Posterior cingulate gyrus (tissue), 11 donors: ENCODE measurements at places on chromosomes 3 and 15.
A peak's percentile ranks its signal among the peaks of the same experiment; 100 is the strongest.

- no peak for DNase-seq
These were observed 369.7 kb upstream of the PROK2 start for GRCh38 chr3:72154391-72155335.

- peak; percentile 74 for DNase-seq
These were observed 15.2 kb downstream of the GABRA5 start for GRCh38 chr15:26882112-26882511.

GRCh38 chr3:73966733-73967132 lies 342.0 kb upstream of the PDZRN3 start:
- no peak for DNase-seq

DNA sequence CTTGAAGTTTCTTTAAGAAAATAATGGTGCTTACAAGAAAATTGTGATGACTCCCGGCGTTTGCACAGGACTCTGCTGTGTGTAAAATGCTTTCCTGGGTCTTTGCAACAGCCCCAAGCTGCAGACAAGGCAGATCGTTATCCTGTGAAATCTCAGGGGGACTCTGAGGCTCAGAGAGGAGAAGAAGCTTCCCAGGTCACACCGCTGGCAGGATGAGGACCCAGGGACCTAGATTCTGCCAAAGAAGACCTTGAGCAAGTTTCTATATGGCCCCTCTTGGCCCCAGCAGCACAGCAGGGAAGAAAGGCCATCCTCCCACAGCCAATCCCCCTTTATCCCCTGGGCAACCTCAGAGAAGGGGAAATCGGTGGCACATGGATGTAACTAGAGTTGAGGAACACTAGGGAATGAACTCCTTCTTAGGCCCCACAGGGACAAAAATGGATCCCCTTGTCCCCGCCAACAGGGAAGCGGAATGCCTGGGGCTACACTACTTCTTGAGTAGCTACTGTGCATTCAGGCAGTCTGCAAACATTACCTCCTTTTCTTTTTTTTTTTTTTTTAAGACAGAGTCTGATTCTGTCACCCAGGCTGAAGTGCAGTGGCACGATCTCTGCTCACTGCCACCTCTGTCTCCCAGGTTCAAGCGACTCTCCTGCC lies 72.8 kb downstream of the CPN2 start:
- no peak for DNase-seq

- no peak for DNase-seq
These were observed 40.2 kb upstream of the WDR5B start for GRCh38 chr3:122456074-122456473.

DNA sequence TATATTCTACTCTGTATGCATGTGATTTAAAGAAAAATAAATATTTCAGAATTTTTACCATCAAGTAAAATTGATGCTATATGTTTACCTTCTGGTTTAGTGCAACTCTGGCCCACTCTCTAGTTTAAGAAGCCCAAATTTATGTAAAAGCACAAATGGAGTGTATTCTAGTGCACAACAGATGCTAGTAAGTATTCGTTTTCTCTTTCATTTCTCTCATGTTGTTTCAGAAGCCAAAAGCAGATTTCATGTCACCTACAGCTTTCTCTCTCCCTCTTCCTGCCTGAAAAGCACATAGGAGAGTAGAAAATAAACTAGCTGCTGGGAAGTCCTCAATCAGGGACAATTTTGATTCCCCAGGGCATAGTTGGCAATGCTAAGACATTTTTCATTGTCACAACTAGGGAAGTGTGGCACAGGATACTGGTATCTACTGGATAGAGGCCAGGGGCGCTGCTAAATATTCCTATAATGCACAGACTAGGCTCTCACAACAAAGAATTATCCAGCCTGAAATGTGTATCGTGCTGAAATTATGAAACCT lies 147.4 kb upstream of the ARHGEF26 start:
- no peak for DNase-seq

DNA sequence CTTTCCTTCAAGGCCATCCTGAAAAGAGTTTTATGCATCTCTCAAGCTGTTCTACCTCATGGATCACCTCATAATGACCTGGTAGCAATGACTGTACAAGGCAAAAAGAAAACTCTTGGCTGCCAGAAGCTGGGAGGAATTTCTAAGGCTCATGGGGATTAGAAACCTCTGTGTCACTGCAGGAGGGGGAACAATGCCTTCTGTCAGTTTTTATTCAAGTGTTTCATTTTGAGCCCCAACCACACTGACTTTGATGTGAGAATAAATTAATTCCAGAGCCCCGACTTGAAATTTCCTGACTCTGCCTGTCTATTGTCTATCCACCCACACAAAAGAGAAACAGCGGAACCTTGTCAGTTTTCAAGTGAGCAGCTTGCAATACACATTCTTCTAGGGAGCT lies 58.7 kb upstream of the MRPL3 start:
- no peak for DNase-seq

DNA sequence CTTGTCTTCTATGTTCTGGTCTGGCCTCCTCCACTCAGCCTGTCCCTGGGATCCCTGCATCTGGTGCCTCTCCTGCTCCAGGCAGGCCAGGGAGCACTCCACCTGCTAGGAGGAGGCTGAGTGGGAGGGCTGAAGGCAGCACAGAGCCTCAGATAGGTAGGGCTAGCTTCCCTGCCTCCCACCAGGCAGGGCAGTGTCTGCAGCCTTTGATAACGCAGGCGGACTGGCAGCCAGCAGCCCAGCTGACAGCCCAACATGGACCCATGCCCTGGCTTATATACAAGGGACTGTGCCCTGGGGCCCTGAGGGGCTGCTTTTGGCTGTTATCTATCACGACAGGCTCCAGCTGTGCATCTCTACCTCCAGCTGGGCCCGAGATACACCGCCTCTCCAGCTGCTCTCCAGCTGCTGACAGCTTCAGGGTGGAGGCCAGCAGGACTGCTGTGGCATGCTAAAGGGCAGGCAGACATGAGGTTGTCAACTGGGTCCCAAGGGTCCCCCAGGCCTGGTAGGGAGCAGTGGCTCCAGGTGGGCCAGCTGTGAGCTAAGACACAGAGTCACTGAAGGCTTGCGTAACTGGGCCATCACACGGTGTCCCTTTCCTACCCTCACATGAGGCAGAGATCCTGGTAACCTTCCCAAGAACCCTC lies 5.2 kb upstream of the CLK3 start:
- DNase-seq, result no peak

GRCh38 chr3:30738605-30739004 lies 132.2 kb downstream of the TGFBR2 start:
- DNase-seq, result no peak

- no peak for DNase-seq
These were observed 129.8 kb upstream of the PHLDB2 start for GRCh38 chr3:111729087-111729846.

- DNase-seq, result no peak
These were observed 76.3 kb downstream of the CACNA1D start for GRCh38 chr3:53570709-53571108.

DNA sequence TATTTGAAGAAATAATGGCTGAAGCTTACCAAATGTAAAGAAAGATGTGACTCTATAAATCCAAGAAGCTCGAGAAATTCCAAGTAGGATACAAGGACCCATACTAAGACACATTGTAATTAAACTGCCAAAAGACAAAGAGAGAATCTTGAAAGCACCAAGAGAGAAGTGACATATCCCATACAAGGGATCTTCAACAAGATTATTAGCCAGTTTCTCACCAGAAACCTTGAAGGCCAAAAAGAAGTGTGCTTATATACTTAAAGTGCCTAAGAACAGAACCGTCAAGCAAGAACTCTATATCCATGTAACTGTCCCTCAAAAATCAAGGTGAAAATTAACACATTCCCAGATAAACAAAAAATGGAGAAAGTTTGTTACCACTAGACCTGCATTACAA lies 220.5 kb downstream of the ADAMTS17 start:
- no peak for DNase-seq

- no peak for DNase-seq
These were observed 12.6 kb upstream of the LRRC34 start for GRCh38 chr3:169825316-169825715.

DNA sequence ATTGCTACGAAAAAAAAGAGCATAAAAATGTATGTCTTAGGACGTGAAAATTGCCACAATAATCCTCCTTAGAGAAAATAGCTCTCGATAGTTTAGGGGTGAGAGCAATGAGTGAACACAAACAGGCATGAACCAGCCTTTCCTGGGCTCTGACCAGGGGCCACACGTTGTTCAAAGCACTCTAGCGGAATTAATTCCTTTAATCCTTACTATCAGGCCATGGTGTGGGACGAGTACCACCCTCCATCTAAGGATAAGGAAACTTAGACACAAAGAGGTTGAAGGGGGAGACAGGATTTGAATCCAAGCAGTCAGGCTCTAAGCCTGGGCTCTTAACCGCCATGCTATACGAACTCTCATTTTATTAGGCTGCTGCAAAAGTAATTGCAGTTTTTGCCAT lies 81.9 kb upstream of the CACNA2D3 start:
- DNase-seq, result no peak

- no peak for DNase-seq
These were observed 215.8 kb downstream of the AGBL1 start for GRCh38 chr15:86295511-86295910.

GRCh38 chr15:98694161-98694560 lies 45.8 kb downstream of the IGF1R start:
- DNase-seq, result no peak

DNA sequence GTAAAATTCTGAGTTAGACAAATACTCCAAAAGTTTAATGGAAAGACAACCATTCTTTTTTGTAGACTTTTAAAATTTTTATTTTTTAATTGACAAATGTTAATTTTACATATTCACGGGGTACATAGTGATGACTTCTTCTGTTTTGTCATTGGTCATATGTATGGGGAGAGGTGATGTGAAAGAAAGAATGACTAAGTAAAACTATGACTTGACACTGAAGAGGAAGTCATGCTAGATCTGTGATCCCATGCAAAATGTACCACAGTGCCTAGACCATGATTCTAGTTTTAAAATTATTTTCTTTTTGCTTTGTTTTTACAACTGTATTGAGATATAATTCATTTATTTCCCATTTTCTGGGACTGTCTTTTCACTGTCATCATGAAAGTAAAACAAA lies 281.6 kb downstream of the MBNL1 start:
- DNase-seq, result no peak

- no peak for DNase-seq
These were observed 286.4 kb downstream of the TBC1D5 start for GRCh38 chr3:17456046-17456445.

GRCh38 chr3:138799822-138800221 lies 34.9 kb downstream of the PIK3CB start:
- peak; percentile 24 for DNase-seq

GRCh38 chr3:169454823-169455222 lies 208.7 kb downstream of the MECOM start:
- no peak for DNase-seq

DNA sequence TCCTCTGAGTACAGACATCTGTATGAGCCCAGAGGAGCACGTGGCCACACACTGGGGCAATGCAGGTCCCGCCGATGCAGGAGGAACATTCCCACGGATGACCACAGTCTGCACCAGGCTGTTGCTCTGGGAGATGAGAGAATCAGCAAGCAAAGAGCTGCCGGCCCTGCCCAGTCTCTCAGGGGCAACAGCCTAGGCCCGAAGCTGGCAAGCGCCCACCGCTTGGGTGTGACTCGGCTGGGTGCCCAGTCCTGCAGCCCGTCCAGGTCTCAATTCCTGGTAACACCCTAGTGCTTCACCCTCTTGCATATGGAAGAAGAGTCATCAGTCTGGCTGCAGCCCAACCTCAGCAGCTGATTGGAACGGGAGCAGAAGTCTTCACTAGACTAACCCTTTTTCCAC lies 153.7 kb upstream of the HES1 start:
- DNase-seq, result peak; percentile 47

DNA sequence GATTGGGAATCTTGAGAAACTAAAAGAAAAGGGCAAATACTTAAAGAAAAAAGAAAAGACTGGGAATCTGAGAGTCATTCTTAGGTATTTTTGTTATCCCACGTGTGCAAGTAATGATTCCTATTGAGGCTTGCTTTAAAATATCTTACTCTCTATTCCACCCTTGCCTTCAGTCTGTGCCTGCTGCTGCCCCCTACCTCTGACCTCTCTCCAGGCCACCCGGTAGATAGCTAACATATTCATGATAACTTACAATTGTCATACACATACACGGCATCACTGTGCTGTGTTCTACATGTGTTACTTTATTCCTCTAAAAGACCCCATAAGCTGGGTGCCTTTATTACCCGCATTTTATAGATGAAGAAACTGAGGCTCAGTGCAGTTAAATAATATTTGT lies 27.8 kb upstream of the ATP13A3 start:
- no peak for DNase-seq

DNA sequence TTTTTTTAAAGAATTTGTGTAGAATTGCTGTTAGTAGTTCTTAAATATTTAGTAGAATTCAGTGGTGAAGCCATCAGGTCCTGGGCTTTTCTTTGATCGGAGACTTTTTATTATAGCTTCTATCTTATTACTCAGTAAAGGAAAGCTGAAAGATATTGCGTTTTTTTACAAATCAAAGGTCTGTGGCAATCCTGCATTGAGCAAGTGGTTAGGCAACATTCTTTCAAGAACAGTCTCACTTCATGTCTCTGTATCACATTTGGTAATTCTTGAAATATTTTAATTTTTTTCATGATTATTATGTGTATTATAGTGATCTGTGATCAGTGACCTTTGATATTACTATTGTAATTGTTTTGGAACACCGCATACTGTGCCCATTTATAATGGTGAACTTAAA lies 140.8 kb downstream of the UNC13C start:
- no peak for DNase-seq

GRCh38 chr3:55538158-55538557 lies 51.1 kb upstream of the WNT5A start:
- no peak for DNase-seq

DNA sequence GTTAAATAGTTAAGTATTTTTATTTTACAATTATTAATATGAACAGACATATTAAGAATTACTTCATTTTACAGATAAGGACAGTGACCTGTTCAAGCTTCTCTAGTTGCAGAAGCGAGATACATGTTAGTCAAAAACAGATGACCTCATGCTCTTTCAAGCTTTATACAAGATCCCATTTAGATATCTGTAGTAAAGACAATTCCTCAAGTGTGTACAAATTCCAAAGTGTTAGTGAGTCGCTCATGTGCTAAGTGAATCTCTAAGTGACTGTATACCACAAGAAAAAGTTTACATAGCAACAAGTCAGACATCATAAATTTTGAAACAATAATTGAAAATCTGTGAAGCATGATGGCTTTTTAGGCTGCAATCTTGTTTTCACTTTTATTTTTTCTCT lies 293.8 kb downstream of the ROBO1 start:
- no peak for DNase-seq

DNA sequence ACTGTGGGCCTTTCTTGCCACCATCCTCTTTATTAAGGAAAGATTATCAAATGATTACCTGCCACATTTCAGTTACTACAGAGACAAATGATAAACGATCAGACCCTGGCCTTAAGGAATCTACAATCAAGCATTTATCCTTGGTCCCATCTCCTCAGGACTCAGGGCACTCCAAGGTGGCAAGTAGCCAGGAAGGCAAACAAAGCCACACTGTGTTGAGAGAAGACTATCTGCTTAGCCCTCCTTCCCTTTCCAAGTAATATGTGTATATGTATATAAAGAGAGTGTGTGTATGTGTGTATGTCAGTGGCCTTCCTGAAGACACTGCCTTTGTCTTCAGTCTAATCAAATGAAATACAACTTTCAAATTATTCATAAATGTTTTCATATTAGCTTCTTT lies 490.1 kb upstream of the ATP11B start:
- peak; percentile 81 for DNase-seq

GRCh38 chr3:4688411-4688810 lies 195.3 kb downstream of the ITPR1 start:
- DNase-seq, result no peak
